A673 (cell line): ENCODE measurements at places on chromosomes 1 and 21. TPM values are rescaled to one million over a fixed set of nuclear protein-coding genes. Genes with fewer than 3 reads are reported as not detected.
A peak's percentile ranks its signal among the peaks of the same experiment; 100 is the strongest.

CR1L gene
- total RNA-seq: not detected in 2 replicates

MYOG gene
- not detected in 2 replicates for total RNA-seq

DNA sequence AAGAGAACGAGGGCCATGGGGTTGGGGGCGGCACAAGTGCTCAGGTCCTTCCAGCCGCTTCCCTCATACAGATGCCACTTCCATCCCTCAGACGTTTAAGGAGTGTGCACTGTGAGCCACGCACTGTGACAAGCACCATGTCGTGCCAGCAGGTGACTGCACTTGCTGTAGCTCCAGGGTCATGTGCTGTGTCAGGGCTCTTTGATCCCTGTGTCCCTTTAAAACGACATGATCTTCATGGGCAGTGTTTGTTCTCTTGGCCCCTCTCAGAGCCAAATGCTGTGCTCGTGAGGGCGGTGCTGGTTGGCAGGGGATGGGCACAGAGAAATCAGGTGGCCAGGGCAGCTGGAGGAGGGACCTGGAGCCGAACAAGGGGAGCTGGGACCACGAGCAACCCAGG lies 19.9 kb downstream of the IL10RB start:
- no peak overlapping the region for H3K27ac ChIP-seq
- no peaks in the 10 kb centered on the region for H3K27me3 ChIP-seq
- no peak for DNase-seq
- no peaks in the 10 kb centered on the region for H3K36me3 ChIP-seq
- H3K4me3 ChIP-seq: no peak overlapping the region

DNA sequence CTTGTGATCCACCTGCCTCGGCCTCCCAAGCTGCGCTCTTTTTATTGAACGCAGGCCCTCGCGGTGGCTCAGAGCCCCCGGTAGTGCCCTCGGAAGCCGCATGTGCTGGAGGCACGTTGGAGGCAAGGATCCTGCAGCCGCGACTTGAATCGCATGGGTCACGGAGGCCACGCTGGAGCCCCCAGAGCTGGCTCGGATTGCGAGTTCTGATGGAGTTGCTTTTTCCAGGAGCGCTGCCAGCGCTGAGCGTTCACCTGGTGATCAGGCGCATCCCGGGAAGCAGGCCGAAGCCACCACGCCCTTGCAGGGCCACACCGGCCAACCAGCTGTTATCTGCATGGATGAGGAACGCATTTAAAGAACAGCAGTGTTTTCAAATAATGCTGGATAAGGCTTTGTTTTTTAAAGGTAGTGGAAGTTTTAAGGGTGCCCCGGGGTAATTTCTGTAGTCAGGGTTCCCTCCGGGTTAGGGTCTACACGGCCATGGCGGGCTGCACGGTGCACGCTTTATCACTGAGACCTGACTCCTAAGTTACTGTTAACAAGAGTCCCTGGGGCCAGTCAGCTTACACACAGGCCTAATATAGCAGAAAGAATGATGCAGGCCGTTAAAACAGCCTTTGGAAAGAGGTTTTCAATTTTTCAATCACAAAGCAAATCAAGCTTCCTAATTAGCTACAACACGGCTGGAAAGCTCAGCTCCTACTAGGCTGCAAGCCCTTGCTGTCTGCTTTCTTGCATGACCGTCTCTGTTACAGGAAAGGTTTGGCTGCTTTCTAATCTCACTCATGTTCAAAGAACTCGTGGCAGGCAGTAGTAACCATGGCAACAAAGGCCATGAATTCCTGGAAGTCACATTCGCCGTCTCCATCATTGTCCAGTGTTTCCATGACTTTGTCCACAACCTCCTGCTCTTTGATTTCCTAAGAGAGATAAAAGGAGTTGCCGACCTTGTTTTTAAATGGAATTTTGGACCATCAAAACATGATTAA lies 6.0 kb downstream of the S100B start:
- no peaks in the 10 kb centered on the region for H3K27me3 ChIP-seq
- no peak for DNase-seq
- no peaks in the 10 kb centered on the region for H3K4me1 ChIP-seq
- H3K4me3 ChIP-seq: no peak overlapping the region

GRCh38 chr1:163182330-163182949 lies 20.3 kb downstream of the RGS5 start:
- DNase-seq: no peak
- no peaks in the 10 kb centered on the region for H3K27me3 ChIP-seq
- no peaks in the 10 kb centered on the region for H3K36me3 ChIP-seq
- peaks cover 16% of the 10 kb centered on the region for H3K4me1 ChIP-seq
- no peak overlapping the region for H3K27ac ChIP-seq
- no peak overlapping the region for H3K4me3 ChIP-seq

DNA sequence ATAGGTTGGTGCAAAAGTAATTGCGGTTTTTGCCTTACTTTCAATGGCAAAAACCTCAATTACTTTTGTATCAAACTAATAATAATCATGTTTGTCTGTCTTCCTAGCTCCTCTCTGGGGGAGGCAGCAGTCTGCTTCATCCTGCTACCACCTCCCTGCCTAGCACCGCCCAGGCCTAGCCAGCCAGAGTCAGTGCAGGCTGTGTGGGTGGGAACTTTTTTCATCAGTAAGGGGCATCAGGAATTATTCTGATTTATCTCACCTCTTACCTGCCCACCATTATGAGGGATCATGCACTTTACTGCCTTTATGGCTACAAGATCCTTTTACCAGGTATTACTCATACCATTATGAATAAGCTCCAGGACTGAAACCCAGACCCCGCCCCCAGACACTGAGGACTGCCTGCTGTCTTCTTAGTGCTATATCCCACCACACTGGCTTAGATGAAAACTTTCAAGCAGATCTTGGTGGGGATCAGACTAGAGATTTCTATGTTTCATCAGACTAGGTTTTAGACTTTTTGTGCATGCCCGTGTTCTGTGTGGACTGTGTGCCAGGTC lies 116.4 kb downstream of the PBX1 start:
- H3K4me1 ChIP-seq: peaks cover 6% of the 10 kb centered on the region
- no peak overlapping the region for H3K4me3 ChIP-seq
- H3K27ac ChIP-seq: no peak overlapping the region
- DNase-seq: no peak
- no peaks in the 10 kb centered on the region for H3K36me3 ChIP-seq

DNA sequence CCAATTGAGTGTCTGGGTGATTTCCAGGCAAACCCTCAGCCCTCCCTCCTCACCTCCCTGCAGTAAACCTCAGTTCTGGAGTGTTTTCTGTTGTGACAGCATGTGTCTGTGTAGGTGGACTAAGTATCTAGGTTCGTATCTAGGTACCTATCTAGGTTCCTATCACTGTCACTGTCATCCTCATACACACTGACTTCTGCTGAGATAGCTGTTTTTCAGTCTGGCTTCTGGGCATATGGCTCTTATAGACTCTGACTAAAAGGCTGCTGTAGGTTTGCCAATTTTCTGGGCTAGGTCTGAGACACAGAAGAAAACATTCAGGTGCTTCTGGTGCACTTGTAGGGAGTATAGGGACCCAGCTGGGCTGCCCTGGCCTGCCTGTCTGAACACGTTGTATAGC lies 8.1 kb upstream of the TRIM67 start:
- no peak overlapping the region for H3K27ac ChIP-seq
- H3K27me3 ChIP-seq: peaks cover 38% of the 10 kb centered on the region
- no peaks in the 10 kb centered on the region for H3K36me3 ChIP-seq
- H3K4me1 ChIP-seq: no peaks in the 10 kb centered on the region

DNA sequence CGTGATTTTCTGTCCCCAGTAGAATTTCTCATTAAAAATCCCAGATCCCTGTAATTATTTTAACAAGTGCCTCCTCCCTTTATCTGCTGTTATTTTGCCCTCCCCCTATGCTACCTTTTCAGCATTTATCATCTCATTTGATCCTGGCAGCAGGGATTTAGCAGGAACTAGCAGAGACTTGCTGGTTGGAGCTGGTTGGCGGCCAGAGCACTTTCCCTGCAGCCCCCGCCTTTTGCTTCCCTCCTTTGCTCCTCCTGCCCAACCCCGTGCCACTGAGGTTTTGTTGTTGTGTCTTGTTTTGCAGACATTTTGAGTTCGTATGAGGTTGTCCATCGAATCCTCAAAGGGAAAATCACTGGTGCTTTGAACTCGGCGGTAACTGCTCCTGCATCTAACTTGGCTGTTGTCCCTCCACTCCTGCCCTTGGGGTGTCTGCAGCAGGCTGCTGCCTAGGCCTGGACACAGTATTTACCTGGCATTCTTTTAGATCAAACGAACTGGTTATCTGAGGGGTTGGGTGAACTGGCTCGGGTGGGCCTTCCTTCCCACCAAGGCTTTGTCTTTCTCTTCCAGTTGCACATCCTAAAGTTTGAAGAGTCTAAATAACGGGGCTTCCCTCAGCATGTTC lies 11.2 kb downstream of the UBE2Q1 start:
- no peak overlapping the region for H3K27ac ChIP-seq
- H3K36me3 ChIP-seq: peaks cover 34% of the 10 kb centered on the region
- no peak overlapping the region for H3K4me3 ChIP-seq
- H3K4me1 ChIP-seq: no peaks in the 10 kb centered on the region

SLC35F3 gene
- total RNA-seq: 20.5 and 22.7 TPM in 2 replicates

GRCh38 chr1:43978551-43979260 lies at the start of gene B4GALT2:
TSS of gene B4GALT2 (plus strand) at chr1:43979210. CDS start at chr1:43981161, 1,951 bp downstream.
- H3K36me3 ChIP-seq: peaks cover 27% of the 10 kb centered on the region
- H3K27ac ChIP-seq: peak within 1 kb of the TSS; percentile 85
- peak within 1 kb of the TSS; percentile 65 for H3K4me3 ChIP-seq
- peaks cover 27% of the 10 kb centered on the region for H3K4me1 ChIP-seq
- H3K27me3 ChIP-seq: no peaks in the 10 kb centered on the region

DNA sequence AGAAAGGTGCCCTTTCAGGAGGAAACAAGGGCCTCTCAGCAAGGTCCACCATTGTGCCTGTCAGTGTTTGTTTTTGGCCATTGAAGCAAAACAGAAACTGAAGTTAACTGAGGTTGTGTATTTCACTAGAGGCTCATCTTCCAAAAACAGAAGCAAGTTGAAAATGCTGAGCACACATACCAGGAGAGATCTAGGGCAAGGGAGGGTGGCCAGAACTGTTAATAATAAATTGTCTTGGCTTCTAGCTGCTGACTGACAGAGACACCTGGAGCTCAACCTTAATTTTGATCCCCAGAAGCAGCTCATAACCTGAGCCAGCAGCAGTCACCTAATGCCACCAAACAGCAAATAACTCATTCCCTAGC lies 5.2 kb downstream of the AGMAT start:
- no peak overlapping the region for H3K27ac ChIP-seq
- no peaks in the 10 kb centered on the region for H3K27me3 ChIP-seq
- DNase-seq: no peak
- H3K4me3 ChIP-seq: no peak overlapping the region

GRCh38 chr1:25184001-25184762 lies 48.1 kb downstream of the SYF2 start:
- no peaks in the 10 kb centered on the region for H3K27me3 ChIP-seq
- no peak overlapping the region for H3K27ac ChIP-seq
- no peak for DNase-seq
- H3K36me3 ChIP-seq: no peaks in the 10 kb centered on the region

TCHHL1 gene
- total RNA-seq: not detected in 2 replicates

ZNF124 gene
- total RNA-seq: 34.7 TPM in 2 replicates

- H3K27me3 ChIP-seq: no peaks in the 10 kb centered on the region
- no peak overlapping the region for H3K4me3 ChIP-seq
- DNase-seq: no peak
- no peaks in the 10 kb centered on the region for H3K36me3 ChIP-seq
These were observed 290.1 kb downstream of the DUSP10 start for GRCh38 chr1:221451741-221452140.

DNA sequence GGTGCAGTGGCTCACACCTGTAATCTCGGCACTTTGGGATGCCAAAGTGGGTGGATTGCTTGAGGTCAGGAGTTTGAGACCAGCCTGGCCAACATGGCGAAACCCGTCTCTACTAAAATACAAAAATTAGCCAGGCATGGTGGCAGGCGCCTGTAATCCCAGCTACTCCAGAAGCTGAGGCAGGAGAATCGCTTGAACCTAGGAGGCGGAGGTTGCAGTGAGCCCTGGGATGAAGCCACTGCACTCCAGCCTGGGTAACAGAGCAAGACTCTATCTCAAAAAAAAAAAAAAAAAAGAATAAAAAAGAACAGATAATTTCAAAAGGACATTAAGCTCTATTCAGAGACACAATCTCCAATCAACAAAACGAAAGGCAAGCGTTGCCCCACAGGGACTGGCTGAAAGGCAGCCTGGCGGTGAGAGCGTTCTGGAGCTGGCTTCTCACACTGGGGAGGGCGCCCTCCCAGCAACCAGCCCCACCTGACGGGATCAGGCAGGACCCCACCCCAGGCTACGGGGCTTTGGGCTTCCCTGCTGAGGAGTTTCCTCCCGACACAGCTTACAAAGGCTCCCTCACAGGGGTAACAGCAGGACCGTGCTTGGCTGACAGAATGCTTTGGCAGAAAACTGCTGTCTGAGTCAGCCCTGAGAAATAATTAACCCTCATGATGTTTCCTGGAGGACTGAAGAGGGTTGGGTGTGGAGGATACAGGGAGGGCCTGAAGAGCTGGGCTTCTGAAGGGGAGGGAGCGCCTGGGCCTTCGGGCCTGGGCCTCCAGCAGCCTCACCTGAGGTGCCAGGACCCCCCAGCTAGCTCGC lies 31.1 kb upstream of the SRP9 start:
- H3K36me3 ChIP-seq: no peaks in the 10 kb centered on the region
- DNase-seq: peak; percentile 97
- H3K4me3 ChIP-seq: peak overlapping the region; percentile 38
- no peaks in the 10 kb centered on the region for H3K27me3 ChIP-seq

DNA sequence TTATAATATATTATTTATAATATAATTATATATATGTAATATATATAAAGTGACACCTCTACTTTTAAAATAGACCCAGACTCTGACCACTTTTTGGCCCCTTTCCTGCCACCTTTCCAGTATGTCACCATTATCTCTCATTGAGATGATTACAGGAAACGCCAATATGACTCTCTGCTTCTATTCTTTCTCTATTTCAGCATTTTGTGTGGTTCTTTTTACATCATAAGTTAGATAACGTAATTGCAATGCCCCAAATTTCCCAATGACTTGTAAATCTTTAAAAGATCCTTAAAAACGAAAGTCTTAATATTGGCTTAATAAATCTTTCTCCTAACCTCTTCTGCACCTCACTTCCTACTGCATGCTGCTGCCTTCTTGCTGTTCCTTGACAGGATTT lies 8.1 kb upstream of the GBP5 start:
- no peak overlapping the region for H3K4me3 ChIP-seq
- no peaks in the 10 kb centered on the region for H3K36me3 ChIP-seq
- H3K4me1 ChIP-seq: no peaks in the 10 kb centered on the region
- no peaks in the 10 kb centered on the region for H3K27me3 ChIP-seq
- no peak for DNase-seq
- no peak overlapping the region for H3K27ac ChIP-seq

PLA2G5 gene
- not detected in 2 replicates for total RNA-seq

DNA sequence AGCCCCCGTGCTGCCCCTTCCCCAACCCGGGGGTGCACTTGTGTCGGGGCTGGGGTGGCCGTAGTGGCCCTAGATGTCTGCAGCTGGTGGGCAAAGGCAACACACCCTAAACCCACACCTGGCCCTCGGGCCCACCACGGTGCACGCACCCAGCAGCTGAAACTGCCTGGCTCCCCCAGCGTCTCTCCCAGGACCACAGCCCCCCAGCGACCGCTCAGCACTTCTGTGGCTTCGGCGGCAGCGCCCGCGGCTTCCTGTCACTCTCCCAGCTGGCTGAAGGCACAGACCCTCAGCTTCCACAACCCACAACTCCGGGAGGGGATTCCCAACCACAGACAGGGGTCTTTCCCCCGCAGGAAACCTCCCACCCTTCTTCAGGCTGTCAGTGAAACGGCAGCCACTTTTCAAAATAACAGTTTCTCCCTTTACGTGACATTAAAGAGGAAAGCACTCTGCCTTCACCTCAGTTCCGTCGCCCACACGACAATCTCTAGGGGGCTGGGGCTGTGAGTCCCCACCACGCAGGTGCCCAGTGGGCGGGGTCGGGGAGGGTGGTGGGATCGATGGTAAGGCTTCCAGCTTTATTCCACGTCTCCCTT lies 40.7 kb upstream of the COL6A2 start:
- no peak overlapping the region for H3K27ac ChIP-seq
- H3K36me3 ChIP-seq: no peaks in the 10 kb centered on the region
- no peak for DNase-seq
